ENCODE measurements at places on chromosomes 11 and 22.

- peak; percentile 24 for DNase-seq
Measured at GRCh38 chr22:38353142-38353629, 36.0 kb upstream of the CSNK1E start.

GRCh38 chr11:65425105-65425970, 2.7 kb downstream of the NEAT1 start:
- DNase-seq = peak; percentile 75

- no peak for DNase-seq
Measured at GRCh38 chr11:1592628-1593027, 5.5 kb downstream of the KRTAP5-2 start.

GRCh38 chr11:32952421-32952820, 59.8 kb downstream of the QSER1 start:
- no peak for DNase-seq

DNA sequence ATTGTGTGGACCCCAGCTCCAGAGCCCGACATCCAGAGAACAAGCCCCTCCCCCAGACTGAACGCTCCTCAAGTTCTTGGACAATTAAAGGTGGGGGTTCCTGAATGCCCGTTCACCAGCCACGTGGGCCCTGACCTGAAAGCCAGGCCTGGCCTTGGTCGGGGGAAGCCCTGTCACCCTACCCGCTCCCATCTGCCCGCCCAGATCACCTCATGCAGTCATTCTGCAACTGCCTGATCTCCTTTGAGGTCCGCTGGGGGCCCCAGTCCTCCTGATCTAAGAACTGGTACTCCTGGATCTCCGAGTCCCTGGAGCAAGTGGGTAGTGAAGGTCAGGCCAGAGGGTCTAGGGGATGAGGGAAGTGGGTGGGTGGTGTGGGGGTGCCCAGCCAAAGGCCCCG, 9.1 kb upstream of the NAALADL1 start:
- no peak for DNase-seq

DNA sequence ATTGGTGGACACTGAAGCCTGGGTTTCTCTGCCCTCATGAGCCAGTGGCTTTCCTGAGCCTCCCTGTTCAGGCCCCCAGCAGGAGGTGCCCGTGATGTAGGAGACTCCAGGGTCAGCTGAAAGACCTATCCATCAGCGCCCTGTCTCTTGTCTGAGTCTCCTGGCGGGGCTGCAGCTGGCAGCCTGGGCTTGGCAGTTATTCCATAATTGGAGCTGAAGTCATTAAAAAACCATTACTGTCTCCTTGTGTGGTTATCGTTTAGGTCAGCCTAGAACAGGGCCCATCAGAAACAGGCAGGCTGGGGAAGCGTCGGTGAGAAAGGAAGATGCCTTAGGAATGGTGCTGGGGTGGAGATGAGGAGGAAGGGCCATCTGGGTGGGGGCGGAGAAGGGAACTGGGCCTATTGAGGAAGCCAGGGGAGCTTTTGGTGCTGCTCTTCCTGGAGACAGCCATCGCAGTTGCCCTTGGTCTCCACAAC, 5.0 kb downstream of the TUB start:
- no peak for DNase-seq

DNA sequence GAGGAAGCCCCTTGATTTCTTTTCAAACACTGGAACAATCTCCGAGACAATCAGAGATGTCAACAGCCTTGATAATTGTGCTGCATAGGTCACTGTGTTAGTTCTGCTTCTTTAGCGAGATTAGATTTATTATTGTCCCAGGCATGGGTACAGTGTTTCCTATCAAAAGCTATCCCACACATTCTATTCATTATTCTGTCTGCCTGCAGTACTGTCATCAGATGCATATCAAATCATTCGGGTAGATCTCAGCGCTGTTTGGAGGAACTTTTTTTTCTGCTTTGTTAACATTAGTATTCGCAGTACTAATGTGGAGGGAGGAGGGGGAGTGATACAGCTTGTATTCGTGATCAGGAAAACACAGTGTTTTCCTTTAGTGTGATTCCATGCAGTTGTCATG, 208.0 kb downstream of the C11orf91 start:
- DNase-seq = no peak

DNA sequence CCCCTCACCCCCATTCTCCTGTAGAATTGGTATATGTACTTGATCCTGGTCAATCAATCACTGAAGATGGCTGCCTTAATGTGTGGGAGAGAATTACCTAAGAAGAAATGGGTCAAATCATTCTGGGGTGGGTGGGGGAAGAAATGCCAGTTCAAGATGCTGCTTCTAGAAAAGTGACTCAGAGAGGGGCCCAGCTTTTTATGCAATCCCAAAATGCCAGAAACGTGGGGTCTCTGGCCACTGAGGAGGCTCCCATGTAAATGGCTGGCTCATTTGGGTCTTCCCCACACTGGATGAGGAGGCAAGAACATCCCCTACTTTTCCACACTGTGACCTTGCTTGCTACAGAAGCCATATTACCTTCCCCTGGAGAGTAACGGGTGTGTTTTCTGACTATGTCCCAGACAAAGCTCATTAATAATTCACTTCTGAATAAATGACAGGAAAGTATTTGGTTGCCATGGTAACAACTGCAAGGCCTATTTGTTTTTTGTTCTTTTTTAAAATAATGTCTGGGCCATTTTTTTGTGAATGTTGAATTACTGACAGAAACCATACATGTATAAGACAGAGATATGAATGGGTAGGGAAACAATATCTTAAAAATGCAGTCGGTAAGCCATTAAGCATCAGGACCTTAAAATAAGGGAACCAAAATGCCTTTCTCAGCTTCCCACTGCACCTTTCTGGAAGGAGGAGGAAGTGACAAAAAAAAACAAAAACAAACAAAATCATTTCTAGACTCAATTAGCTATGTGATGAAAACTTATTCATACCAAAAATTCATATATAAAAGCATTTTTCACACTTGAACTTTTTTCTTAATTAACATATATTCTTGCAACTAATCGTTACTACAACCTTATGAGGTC, 32.0 kb downstream of the SLC1A2 start:
- DNase-seq = no peak

GRCh38 chr22:26767351-26768155, 110.2 kb downstream of the MIAT start:
- DNase-seq = no peak

DNA sequence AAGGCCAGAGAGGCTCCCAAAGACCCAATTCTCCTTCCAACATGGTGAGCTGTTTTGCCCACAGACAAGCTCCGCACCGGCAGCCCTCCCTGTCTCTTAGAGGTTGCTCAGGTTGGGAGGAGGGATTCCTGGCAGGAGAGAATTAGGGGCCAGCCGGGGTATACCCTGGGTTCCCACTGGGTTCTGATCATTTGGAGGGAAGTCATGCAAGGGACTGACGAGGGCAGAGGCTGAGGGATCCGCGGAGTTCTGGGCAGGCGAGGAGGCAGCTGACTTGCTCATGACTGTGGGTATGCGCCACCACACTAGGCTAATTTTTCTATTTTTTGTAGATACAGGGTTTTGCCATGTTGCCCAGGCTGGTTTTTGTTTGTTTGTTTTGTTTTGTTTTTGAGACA, 4.6 kb downstream of the ST3GAL4 start:
- DNase-seq = no peak

GRCh38 chr11:73414977-73415651, 38.9 kb downstream of the RELT start:
- no peak for DNase-seq

GRCh38 chr22:46537225-46537945, at the start of gene CELSR1:
Gene CELSR1, minus strand, starts transcription at chr22:46537620. Its CDS starts 450 bp downstream, at chr22:46537170.
- no peak for DNase-seq

DNA sequence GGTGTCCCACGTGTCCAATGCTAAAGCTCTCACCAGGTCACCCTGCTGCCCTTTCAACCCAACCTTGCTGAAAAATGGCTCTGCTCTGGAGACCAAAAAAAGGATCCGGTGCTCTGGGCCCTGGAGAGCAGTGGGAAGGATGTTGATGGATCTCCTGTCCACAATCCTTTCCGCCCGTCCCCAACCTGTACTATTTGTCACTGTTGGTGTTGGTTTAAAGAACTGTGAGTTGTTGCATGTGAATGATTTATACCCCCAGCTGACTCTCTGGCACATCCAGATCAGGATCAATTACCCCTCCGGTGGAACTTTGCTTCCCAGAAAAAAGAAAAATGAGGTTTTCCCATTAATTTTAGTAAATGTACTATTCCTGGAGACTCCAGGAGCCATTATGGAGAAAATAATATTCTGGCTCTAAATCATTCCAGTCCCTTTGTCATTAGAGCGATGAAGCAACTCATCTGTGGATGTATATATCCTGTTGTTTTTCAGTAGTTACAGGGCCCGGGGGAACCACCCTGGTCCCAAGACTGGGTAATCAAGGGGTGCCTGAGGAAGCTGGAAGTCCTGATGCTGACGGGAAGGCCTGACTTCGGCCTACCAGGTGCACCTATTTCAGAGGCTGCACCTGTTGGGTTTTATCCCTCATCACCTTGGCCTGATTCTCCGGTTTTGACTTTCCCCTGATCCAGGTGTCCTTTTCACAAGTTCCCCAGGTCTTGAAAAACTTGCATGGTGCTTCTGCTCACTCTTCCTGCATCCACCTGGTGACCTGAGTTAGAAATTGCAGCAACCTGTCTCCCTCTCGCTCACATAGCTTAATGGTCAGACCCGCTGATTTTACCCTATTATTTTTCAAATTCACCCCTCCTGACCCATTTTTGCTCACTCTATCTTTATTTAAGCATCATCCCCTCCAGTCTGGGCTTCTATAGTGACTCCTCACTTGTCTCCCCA, 209.2 kb upstream of the SEZ6L start:
- no peak for DNase-seq

GRCh38 chr22:38440747-38441350, 14.2 kb downstream of the KCNJ4 start:
- no peak for DNase-seq

DNA sequence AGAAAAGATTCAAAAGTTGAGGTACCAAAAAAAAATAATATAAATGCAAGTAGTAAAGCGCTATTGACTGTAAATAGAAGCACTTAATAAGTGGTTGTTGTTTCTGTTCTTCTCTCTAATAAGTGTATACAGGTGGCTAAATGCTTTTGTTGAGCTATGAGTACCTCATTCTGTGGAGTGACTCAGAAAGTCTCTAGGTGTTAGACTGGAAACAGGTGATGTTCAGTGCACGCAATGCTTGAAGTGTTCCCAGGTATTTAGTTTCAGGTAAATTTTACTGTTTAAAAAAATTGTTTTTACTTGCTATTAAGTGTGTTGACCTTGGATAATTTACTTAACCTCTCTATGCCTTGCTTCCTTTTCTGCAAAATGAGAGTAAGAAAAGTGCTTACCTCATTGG, 24.2 kb downstream of the POU2AF3 start:
- no peak for DNase-seq

GRCh38 chr11:69657911-69658625, 17.1 kb downstream of the LTO1 start:
- DNase-seq = no peak

GRCh38 chr11:83722392-83723119, 436.4 kb upstream of the CCDC90B start:
- DNase-seq = no peak

- DNase-seq = no peak
Measured at GRCh38 chr11:27926981-27927481, 180.9 kb downstream of the KIF18A start.

GRCh38 chr11:44149651-44150050, 54.2 kb downstream of the EXT2 start:
- DNase-seq = no peak

DNA sequence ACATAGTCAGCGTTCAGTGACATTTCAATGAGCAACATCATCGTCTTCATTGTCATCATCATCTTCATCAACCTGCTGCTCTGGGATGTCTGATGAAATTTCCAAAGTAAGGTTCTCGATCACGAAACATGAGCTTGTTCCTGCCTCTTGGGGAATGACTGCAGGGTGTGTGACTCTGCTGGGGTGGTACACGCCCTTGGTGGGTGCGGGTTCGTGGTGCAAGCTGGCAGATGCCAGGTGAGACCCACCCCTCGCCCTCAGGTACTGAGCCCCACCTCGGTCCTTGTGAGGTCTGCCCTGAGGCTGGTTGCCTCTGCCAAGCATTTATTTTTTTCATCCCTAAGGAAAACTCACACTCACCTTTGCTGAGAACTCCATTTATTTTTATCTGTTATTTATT, 1389.2 kb downstream of the TBC1D22A start:
- DNase-seq = no peak

- no peak for DNase-seq
Measured at GRCh38 chr11:100927579-100927978, 202.0 kb downstream of the PGR start.

DNA sequence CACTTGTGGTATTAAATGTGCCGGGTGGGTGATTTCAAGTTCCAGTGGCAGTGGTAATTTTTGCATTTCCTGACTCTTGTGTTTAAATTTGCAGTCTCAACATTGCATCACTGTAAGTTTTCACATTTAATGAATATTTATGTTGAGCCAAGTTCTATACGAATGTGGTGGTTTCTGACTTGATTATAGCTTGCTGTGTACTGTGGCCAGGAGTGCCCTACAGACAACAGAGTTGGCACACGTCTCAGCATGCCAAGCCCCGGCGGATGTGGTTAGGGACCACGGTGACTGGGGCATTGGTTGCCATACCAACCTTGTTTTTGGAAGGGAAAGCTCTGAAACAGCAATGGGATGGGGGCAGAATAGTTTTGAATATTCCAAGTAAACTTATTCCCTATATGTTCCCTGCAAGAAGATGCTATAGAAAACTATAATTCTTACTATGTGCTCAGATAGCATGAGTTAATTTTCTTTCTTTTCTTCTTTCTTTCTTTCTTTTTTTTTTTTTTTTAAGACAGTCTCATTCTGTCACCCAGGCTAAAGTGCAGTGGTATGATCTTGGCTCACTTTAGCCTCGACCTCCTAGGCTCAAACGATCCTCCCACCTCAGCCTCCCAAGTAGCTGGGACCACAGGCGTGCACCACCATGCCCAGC, 16.0 kb downstream of the ZNRF3 start:
- DNase-seq = no peak

DNA sequence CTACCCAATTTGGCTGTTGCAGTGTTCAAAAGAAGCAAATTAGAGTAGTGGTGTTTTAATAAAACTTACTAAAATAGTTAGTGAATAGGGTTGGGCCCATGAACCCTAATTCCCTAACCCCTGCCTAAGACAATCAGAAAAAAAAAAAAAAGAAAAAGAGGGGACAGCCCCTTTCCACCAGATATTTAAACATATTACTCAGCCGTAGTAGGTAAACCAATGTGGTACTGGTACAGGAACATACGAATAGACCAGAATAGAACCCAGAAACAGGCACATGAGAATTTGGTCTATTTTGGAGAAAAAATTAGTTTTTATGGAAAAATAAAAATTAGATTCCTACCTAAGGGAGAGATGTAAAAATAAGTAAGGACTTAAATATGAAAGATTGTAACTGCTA, 38.6 kb downstream of the MMP7 start:
- no peak for DNase-seq

GRCh38 chr11:69799582-69799981, 19.6 kb downstream of the FGF3 start:
- no peak for DNase-seq

DNA sequence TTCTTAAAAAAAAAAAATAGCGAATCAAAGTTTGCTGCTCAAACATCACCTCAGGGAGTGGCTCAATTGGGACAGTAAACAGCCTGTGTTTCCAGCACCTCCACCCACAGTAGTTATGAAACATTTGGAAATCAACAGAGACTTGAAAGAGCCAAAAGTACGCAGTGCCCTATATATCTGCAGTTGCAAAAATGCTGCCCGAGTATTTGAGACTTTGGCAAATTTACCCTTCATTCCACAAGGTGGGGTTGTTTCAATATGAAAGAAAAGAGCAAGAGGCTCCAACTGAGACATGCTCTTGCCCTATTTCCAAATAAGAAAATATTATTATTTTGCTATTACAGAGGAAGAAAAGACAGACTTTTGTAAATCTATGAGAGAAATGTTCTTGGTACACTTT, 851.1 kb upstream of the RAG2 start:
- DNase-seq = no peak
